Fibroblast of lung (primary cell): ENCODE measurements at places on chromosomes 7 and 10.

GRCh38 chr7:31104361-31105255, 52.5 kb downstream of the ADCYAP1R1 start:
- no peak for DNase-seq

DNA sequence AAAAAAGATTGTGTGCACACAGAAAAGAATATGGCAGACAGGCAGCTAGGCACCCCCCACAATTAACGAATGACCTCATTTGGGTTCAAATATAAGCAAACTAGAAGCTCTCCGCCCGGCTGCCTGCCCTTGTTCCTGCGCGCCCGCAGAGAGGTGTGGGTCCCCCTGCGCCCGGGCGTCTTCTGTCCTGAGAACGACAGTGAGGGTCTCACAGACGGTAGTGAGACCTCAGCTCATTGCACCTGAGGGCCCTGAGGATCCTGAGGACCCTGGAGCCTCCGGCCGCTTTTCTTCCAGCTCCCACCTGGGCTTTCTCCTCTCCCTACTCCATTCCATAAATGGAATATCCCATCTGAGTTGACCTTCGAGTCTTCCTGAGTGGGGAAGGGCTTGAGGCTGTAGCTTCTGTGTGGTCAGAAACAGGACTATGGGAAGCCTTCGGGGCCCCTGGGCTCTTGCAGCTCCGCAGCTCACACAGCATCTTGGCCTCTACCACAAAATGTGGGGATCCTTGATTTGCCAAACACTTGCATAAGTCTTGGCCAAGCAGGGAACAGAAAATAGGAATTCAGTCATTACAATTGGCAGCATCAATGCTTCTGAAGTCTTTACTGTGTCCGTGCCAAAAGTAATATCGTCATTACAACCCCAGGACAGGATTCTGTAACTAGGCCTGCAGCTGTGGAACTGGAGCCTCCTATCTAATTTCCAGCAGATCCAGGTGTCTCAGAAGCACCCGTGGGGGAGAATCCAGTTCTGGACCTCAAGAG, 43.8 kb downstream of the JAKMIP3 start:
- DNase-seq, result no peak

DNA sequence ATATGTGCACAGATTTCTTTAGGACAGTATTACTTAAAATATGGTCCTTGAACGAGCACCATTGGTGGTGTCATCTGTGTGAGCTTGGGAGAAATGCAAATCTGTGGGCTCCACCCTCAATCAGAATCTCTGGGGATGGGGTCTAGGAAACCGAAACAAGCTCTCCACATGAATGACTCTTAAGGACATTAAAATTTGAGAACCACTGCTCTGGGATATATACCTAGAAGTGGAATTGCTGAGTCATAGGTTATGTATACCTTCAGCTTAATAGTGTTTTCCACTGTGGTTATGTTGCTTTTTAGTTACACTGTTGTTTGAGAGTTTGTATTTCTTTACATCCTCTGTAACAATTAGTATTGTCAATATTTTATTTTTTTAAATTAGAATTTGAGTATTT, 24.0 kb downstream of the ZNRF2 start:
- DNase-seq, result no peak

GRCh38 chr7:80039251-80039884, 95.3 kb upstream of the GNAI1 start:
- DNase-seq, result no peak

GRCh38 chr10:34121125-34121753, 693.9 kb downstream of the PARD3 start:
- no peak for DNase-seq

- DNase-seq, result no peak
Observed at GRCh38 chr10:80580638-80581468, 43.2 kb downstream of the SH2D4B start.

GRCh38 chr10:70191161-70191971, 21.1 kb upstream of the SAR1A start:
- DNase-seq, result peak; percentile 48

DNA sequence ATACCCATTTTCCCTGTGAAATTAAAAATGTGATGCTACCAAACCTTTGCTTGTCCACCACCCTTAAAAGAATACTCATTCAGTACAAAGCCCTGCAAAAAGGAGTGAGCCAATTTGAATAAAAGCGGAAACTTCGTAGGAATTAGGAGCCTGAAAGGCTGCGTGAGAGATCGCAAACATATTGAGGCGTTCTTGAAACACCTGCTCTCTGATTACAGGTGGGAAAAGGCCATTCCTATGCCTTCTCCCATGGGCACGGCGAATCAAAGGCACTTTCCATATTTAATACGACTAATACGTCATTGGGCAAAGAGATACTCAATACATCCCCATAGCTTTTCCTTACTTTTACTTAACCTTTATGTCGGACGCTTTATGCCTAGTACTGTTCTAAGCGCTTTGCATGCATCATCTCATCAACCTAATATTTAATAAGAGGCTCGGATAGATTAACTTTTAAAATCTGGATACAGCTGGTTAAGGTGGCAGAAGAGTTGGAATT, 30.9 kb upstream of the KMT2E start:
- DNase-seq, result no peak

GRCh38 chr7:5237286-5237685, 45.5 kb upstream of the SLC29A4 start:
- DNase-seq, result peak; percentile 39

DNA sequence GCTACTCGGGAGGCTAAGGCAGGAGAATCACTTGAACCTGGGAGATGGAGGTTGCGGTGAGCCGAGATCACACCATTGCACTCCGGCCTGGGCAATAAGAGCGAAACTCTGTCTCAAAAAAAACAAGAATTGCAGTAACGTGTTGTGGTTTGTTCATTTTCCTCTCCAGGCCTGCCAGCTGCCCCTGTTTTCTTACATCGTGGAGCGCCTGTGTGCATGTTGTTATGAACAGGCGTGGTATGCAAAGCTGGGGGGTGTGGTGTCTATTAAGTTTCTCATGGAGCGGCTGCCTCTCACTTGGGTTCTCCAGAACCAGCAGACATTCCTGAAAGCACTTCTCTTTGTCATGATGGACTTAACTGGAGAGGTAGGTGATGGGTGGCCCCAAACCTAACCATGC, 52.1 kb downstream of the TRRAP start:
- no peak for DNase-seq

DNA sequence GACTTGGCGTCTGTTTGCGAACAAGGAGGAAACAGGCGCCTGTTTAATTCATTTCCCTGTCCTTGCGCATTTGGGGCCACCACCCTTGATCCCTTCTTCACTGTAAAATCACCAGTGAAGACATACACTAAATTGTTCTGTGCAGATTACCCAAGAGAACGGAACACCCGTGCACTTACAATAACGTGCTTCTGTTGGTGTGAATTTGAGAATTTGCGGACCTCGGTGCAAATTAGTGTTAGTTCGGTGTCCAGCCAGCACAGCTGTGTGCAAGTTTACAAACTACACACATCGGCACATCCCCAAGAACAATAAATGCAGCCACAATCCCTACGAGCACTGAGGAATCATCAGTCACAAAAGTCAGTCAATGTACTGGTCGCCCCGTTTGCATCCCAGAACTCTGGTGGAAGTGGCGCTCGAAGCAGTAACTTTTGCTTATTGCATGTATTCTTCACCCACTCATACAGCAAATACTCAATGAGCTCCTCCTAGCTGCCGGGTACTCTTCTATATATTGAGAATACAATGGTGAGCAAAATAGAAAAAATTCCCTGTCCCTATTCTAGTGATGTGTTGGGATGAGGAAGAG, 786 bp upstream of the CNOT4 start:
- peak; percentile 51 for DNase-seq

DNA sequence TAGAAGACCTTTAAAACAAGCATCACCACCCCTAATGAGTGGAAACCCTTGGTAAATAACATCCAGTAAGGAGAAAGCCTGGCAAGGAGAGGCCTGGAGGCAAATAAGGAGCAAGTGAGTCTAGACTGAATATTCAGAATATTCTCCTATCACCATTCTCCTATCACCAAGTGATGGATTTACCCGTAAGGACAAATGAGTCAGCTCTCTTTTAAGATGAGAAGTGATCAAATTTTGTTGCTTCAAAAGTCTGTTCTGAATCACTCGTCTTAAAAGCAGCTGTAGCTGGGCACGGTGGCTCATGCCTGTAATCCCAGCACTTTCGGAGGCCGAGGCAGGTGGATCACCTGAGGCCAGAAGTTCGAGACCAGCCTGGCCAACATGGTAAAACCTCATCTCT, 28.4 kb downstream of the KIAA1549 start:
- no peak for DNase-seq

DNA sequence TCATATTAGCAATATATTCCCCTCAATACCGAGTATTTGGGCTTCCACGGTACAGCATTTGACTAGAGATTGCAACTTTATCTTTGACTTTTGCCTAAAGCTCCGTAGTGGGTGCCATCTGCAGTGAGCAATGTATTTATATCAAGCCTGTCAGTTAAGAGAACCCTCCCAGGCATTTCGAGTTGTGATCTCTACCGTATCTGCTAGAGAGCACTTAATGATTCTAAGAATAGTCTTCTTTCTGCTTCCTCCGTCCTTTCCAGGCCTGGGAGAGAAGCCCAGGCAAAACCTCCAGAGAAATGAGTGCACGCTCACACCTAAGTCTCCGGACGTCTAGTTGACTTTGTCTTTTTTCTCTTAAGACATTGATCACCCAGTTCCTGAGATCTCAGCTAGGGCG, 210.6 kb downstream of the KLF6 start:
- no peak for DNase-seq

GRCh38 chr10:36946598-36946997, 178.8 kb upstream of the ANKRD30A start:
- DNase-seq, result no peak

DNA sequence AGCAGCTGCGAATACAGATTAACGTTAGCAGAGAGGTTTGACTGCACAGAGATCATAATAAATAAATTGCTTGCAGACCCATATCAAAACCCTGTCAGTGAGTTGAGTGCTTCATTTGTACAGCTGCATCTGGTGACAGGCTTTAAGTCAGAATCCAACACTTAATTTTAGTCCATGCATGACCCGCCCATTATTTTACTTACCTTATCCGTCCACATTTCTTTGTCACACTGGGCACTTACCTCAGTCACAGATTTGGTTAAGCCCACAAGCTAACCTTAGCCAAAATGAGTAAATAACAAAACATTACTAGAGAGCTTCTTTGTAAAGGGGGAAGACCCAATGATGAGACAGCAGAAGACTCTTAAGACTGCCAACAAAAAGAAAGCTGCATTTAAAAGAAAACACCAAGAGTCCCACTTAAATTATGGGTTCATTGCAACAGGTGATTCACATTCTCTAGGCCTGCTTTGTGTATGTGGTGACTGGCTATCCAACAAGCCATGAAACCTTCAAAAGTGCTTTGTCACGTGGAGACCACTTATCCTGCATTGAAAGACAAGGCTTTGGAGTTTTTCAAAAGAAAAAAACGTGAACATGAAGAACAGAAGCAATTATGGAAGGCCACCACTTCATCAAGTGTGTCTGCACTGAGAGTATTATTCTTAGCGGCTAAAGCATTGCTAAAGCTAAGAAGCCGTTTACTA, 32.2 kb downstream of the PHTF2 start:
- DNase-seq, result peak; percentile 22

- no peak for DNase-seq
Observed at GRCh38 chr7:140350056-140350455, 48.3 kb downstream of the SLC37A3 start.

DNA sequence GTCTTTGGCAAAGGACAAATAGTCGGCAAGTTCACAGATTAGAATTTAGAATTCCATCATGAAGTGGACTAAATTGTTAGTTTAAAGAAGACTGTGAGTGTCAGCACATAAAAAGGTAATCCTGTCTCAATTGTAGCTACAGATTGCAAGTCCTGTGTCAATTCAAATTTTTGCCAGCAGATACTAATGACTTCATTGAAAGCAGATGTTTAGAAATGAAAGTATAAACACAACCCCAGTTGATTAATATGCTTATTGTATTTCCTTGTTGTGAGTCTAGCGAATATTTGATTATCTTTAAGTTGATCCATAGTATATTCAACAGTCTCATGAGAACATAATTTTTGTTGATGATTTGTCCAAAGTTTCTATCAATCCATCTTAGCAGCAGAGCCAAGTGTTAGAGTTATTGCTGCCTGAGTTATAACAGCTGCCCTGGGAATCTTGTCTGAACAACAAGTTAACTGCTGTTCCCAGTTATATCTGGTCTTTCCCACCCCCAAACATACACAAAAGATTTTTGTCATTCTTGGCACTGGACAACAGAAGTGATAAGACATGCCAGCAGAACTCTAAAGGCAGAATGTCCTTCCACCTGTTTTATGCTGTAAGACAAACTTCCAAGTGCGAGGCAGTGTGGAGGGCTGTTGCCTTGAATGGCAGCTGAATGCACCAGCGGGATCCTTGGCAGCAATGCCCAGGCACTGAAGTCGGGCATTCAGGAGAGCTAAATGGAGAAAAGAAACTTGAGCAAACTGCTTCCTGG, 21.3 kb upstream of the HERPUD2 start:
- peak; percentile 31 for DNase-seq

- DNase-seq, result peak; percentile 87
Observed at GRCh38 chr10:4073912-4074311, 288.9 kb upstream of the KLF6 start.

DNA sequence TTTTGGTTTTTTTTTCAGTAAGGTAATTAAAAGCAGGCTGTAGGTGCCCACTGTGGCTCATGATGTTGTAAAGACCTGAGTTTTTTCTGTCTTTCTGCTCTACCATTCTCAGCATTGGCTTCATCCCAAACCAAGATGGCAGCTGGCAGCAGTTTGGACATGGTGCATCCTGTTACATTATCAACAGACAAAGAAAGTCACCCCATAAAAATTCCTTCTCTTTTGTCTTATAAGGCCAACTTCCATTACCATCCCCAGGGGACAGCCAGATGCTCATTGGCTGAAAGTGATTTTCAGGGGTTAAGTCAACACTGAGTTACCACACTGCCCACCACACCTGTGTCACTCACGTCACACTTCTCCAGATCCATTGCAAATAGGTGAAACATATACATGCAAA, 558.4 kb downstream of the SDK1 start:
- DNase-seq, result no peak

DNA sequence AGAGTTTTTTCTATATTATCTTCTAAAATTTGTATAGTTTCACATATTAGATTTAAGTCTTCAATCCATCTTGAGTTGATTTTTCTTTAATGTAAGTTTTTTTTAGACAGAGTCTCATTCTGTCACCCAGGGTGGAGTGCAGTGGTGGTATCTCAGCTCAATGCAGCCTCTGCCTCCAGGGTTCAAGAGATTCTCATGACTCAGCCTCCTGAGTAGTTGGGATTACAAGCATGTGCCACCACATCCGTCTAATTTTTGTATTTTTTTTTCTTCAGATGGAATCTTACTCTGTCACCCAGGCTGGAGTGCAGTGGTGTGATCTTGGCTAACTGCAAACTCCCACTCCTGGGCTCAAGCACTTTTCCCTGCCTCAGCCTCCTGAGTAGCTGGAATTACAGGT, 143.4 kb upstream of the ZNF92 start:
- DNase-seq, result no peak
